SW 1271 (cell line): ENCODE measurements at places on chromosomes 16 and 17.

DNA sequence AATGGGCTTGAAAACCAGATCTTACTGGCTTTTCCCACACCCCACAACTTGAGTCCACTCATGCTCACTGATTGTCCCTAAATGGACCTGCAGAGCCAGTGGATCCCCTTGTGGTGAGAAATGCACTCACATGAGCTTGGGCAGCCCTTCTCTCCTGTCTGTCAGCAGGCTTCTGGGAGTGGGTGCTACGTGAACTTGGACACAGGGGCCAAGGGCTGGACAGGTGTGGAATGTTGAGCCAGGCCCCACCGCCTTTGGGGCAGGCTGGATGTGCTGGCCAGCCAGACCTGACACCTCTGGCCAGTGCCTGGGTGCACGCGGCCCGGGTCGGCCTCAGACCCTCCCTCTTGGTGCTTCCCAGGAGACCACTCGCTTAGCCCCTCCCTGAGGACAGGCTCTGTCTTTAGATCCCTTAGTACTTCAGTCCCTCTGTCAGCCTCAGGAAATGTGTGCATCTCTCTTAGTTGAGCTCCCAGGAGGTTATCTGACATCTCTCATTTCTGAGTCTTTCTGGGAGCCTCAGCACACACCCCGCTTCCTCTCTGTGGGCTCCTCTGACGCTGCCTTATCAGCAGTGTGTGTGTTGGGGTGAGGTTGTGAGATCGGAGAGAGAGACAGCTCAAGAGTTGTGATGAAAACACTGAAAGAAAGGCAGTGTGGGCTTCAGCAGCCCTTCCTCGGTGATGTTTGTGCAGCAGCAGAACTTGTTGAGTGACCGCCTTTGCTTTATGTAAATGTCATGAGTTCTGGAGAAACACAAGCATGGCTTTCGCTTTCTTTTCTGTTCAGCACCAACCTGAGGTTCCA, 117.0 kb downstream of the RAB11FIP4 start:
- DNase-seq: no peak

GRCh38 chr17:74686761-74687160, 26.0 kb downstream of the CD300LF start:
- DNase-seq: no peak

DNA sequence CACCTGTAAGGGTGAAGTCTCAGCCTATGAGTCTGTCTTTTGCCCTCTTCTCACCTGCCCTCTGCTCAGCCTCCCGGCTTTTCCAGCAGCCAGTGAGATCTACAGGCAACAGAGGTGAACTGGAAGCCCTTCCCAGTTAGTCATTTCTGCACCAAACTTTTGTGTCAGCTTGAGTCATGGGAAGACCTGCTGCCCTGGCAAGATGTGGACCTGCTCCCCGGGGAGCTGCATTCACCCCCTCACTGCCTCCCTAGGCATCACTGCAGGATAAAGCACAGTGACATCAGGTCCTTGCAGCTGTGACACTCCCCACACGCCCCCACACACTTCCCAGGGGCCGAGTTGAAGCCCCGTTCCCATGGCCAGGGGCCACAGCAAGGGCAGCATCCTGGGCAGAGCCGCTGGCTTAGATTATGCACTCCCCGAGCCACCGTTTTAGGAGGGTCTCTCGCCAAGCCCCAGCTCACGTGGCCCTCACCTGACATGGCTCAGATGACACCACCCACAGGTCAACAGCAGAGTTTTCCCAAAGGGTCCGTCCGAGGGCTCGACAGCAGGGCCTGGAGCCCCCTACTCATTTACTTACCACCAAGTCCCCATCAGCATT, 6.5 kb upstream of the ABR start:
- DNase-seq: no peak

- no peak for DNase-seq
These were observed 750.9 kb upstream of the GOT2 start for GRCh38 chr16:59484833-59485516.

DNA sequence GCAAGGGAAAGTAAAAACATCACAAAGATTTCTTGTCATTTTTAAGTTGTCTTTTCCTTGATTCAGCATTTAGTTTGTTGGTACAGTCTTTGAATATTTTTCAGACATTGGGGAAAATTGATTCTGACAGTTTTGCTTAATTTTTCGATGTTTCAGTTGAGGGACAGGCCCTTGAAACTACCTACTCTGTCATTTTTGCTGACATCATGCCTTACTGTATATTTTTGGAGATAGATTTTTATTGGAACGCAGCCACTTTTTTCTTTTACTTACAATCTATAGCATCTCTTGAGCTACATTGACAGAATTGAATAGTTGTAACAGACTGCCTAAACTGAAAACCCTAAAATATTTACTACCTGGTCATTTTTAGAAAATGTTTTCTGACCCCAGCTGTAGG, 297.1 kb upstream of the KIF2B start:
- DNase-seq: no peak

DNA sequence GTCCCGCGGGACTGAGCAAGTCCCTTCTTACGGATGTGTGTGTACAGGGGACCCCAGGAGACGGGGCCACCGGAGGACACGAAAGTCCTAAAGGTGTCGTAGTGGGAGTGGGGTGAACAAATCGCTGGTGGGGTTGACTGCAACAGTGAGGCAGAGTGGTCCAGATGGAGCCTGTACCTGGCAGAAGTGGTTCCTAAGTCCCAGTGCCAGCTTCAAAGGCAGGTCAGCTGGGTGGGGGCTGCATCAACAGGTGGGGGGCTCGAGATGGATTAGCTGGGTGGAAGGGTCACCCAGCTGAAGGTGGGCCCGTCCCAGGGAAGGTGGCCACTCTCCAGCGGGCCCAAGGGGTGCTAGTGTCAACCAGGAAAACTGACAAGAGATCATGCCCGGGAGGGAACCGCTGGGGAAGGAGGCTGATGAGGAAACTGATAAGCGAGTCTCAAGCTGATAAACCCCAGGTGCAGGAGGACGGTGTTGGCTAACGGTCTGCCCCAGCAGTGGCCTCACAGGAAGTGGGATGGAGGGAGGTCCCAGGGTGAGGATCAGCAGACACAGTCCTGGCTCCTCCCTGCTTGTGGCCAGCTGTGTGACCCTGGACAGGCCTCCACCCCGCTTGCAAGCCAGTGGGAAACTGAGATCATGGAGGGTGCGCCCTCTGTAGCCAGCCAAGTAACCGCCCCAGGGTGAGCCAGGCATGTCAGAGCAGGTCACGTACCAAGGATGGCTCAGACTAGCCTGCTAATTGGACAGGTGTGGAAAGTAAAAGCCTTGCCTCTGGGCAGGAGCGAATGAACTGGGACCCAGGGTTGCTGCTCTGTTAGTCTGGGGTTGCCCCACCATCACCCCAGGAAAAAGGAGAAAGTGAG, 1.0 kb downstream of the ORAI3 start:
- DNase-seq: peak; percentile 91

GRCh38 chr17:69388822-69389442, 25.6 kb upstream of the MAP2K6 start:
- no peak for DNase-seq

- no peak for DNase-seq
These were observed 3.2 kb downstream of the MYL11 start for GRCh38 chr16:30377812-30378235.
